ENCODE measurements at places on chromosomes 1 and 21.

- H3K4me3 ChIP-seq, result no peak overlapping the region
- no peak overlapping the region for H3K27ac ChIP-seq
- no peaks in the 10 kb centered on the region for H3K36me3 ChIP-seq
- DNase-seq, result no peak
- H3K27me3 ChIP-seq, result no peaks in the 10 kb centered on the region
- no peaks in the 10 kb centered on the region for H3K4me1 ChIP-seq
Measured at GRCh38 chr1:221865808-221866207, 123.9 kb upstream of the DUSP10 start.

GRCh38 chr1:27095576-27095975 is 59.3 kb downstream of the SLC9A1 start:
- no peak overlapping the region for H3K27ac ChIP-seq
- peaks cover 18% of the 10 kb centered on the region for H3K4me1 ChIP-seq

DNA sequence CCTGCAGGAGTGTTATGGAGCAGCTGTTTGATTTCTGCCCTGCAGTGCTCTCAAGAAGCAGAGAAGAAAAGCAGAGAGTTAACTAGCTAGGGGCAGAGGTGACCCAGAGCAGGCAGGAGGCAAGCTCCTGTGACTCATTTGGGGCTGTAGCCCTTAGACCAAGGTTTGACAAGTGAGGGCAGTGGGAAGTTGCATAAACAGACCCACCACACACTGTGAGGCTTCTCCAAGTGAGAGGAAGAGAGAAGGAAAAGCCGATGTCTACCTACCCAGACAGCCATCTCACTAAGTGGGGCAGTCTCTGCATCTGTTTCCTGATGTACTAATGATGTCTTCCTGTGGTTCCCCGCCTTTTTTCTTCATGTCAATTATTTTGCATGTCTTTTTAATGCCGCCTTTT is 159.9 kb upstream of the NR5A2 start:
- no peaks in the 10 kb centered on the region for H3K27me3 ChIP-seq
- no peak overlapping the region for H3K4me3 ChIP-seq
- no peaks in the 10 kb centered on the region for H3K4me1 ChIP-seq
- H3K27ac ChIP-seq, result no peak overlapping the region
- no peak for DNase-seq
- H3K36me3 ChIP-seq, result no peaks in the 10 kb centered on the region

GRCh38 chr1:13462682-13463081 is 51.1 kb downstream of the LRRC38 start:
- no peak for DNase-seq
- no peaks in the 10 kb centered on the region for H3K4me1 ChIP-seq
- peaks cover 2% of the 10 kb centered on the region for H3K36me3 ChIP-seq
- H3K4me3 ChIP-seq, result no peak overlapping the region
- H3K27me3 ChIP-seq, result no peaks in the 10 kb centered on the region

DNA sequence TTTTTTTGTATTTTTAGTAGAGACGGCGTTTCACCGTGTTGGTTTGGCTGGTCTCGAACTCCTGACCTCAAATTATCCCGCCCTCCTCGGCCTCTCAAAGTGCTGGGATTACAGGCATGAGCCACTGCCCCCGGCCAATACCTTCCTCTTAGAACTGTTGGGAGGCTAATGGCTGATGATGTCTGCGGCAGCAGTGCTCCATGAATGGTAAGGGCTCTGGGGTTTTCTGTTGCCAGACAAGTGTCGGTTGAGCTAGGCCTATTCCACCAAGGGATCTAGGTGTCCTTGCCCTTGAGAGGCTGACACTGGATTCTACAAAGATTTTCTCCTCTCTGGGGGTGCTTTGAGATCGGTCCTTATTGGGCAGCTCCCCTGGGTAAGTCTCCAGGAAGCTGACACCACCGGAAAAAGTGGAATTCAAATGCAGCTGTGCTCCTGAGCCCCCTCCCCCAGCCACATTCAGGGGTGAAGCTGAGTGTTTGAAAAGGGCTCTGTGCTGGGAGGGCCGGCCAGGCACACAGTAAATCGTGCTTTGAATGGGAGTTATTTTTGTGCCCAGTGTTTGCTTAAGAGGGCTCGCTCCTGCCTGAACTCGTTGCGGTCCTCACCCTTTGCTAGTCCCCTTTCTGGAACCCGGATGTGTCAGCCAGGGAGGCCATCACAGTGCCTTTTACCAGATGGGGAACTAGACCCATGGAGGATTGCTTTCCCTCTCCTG is 5.2 kb downstream of the SOX13 start:
- peak overlapping the region; percentile 95 for H3K27ac ChIP-seq
- peaks cover 71% of the 10 kb centered on the region for H3K4me1 ChIP-seq
- H3K36me3 ChIP-seq, result no peaks in the 10 kb centered on the region

DNA sequence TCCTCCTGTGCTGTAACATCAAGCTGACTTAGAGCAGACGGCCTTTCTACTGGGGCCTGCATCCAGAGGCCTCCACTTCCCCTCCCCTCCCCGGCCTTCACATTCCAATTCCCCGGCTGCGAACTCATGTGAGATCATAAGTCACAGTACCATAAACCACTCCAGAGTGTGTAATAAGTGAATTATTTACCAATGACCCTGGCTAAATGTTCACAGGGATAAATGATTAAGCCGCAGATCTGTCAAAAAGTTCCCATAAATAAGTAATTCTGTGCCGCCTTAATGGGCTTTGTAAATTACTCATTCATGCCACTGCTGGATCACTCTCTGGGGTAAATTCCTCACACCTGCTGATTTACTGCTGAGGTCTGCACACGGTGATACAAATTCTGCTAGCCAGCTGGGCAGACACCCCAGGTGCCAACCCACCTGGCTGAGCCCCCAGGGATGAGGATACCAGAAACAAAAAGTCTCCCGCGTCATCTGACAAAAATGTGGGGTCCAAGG is 27.4 kb upstream of the KIRREL1 start:
- peak; percentile 51 for DNase-seq
- H3K36me3 ChIP-seq, result no peaks in the 10 kb centered on the region
- peaks cover 42% of the 10 kb centered on the region for H3K4me1 ChIP-seq
- peaks cover 14% of the 10 kb centered on the region for H3K27me3 ChIP-seq
- H3K4me3 ChIP-seq, result no peak overlapping the region
- peak overlapping the region; percentile 68 for H3K27ac ChIP-seq

DNA sequence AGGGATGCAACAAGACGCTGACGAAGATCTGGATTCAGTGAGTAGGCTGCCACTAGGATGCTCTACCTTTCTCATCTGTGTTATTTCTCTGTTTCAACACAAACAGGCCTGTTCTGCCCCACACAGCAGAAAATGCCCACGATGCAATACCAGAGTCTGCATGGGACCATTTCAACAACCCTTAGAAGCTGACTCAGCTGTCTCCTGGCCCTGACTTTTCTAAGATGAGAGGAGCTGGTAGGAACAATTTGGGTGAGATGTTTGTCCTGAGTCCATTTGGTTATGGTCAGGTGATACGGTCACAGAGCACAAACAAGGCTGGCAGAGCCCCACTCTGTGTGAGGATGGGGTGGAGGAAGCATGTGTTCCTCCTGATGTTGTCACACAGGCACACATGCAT is 11.5 kb upstream of the SLC2A1 start:
- peaks cover 8% of the 10 kb centered on the region for H3K36me3 ChIP-seq
- peaks cover 35% of the 10 kb centered on the region for H3K4me1 ChIP-seq
- no peak for DNase-seq
- peak overlapping the region; percentile 21 for H3K27ac ChIP-seq

- H3K27me3 ChIP-seq, result no peaks in the 10 kb centered on the region
- no peak overlapping the region for H3K27ac ChIP-seq
- no peak overlapping the region for H3K4me3 ChIP-seq
- H3K4me1 ChIP-seq, result peaks cover 12% of the 10 kb centered on the region
Measured at GRCh38 chr1:43446388-43446740, 7.4 kb downstream of the HYI start.

DNA sequence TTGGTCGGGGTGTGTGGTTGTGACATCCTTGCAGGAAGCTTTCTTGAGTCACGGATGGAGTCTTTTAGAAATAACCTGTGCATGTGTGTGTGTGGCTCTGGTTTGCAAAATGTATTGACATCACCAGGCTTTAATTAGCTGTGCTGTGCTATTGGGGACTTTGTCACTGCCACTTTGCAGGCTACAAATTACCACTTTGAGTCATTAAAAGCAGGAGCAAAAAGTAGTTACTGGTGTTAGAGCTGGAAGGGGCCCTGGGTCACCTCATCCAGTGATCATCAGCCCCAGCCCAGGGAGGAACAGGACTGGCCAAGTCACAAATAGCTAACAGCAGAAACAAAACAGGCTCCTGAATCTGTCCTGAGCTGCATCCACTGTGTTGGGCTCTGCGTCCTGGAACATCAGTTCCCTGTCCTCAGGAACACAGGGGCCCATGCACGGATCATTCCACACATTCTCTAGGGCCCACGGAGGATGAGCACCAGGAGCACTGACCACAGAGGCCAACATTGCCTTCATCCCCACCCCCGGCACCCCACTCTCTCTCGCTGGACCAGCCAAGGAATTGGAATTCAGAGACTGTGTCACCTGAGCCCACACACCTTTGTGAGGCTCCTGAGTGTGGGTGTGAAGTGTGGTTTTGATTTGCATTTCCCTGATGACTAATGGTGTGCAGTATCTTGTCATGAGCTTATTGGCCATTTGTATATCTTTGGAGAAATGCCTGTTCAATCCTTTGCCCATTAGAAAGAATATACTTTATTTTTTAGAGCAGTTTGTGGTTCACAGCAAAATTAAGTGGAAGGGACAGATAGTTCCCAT is 280.1 kb upstream of the C1orf174 start:
- no peak for DNase-seq
- H3K27me3 ChIP-seq, result peaks cover 3% of the 10 kb centered on the region
- no peaks in the 10 kb centered on the region for H3K4me1 ChIP-seq
- H3K4me3 ChIP-seq, result no peak overlapping the region
- H3K27ac ChIP-seq, result no peak overlapping the region
- H3K36me3 ChIP-seq, result no peaks in the 10 kb centered on the region

- no peak overlapping the region for H3K4me3 ChIP-seq
- peaks cover 13% of the 10 kb centered on the region for H3K36me3 ChIP-seq
- H3K4me1 ChIP-seq, result peaks cover 14% of the 10 kb centered on the region
- no peaks in the 10 kb centered on the region for H3K27me3 ChIP-seq
- H3K27ac ChIP-seq, result no peak overlapping the region
Measured at GRCh38 chr1:229279242-229279641, 8.3 kb downstream of the RAB4A start.
